GM23338 (cell line): ENCODE measurements at places on chromosomes 13 and 19.

DNA sequence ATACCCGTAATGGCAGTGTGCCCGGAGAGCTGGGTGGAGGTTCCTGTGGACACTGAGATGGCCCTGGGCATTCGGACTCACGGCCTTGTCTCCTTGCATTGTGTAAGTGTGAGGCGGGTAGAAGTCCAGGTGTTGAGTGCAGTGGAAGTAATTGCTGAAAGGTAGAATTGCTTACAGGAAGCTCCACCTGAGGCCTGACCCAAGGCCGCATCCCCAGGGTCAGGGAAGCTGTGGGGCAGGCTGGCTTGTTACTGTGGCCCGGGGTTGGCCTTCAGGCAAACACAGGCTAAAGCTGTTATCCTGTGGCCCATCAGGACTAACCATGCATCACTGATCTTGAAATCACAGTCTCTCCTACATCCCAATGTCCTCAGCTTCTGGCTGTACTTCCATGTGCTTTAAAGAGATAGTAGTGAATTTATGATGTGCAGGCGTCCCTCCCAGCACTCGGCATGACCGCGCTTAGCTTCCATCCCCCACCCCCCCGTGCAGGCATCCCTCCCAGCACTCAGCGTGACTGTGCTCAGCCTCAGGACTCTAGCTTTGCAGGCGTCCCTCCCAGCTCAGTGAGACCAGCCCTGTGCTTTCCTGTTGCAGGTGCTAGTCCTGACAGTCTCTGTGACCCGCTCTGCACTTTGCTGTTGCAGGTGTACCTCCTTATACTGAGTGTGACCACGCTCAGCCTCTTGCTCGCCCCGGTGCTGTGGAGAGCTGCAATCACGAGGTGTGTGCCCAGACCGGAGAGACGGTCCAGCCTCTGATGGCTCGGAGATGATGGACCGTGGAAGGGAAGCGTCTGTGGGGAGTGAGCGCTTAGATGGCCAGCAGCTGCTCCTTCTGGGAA is 35.6 kb upstream of the TFDP1 start:
- H3K27me3 ChIP-seq, result no peaks in the 10 kb centered on the region
- no peaks in the 10 kb centered on the region for H3K36me3 ChIP-seq
- no peak overlapping the region for H3K4me3 ChIP-seq
- no peaks in the 10 kb centered on the region for H3K4me1 ChIP-seq
- peak overlapping the region; percentile 79 for H3K27ac ChIP-seq

GRCh38 chr19:46373491-46374359 is 26.8 kb downstream of the PPP5C start:
- no peaks in the 10 kb centered on the region for H3K27me3 ChIP-seq
- H3K36me3 ChIP-seq, result peaks cover 5% of the 10 kb centered on the region; the same call in 1 of the 2 replicates
- H3K27ac ChIP-seq, result peak overlapping the region; percentile 99
- peak; percentile 80 for DNase-seq
- peaks cover 27% of the 10 kb centered on the region for H3K4me1 ChIP-seq
- H3K4me3 ChIP-seq, result peak overlapping the region; percentile 40

DNA sequence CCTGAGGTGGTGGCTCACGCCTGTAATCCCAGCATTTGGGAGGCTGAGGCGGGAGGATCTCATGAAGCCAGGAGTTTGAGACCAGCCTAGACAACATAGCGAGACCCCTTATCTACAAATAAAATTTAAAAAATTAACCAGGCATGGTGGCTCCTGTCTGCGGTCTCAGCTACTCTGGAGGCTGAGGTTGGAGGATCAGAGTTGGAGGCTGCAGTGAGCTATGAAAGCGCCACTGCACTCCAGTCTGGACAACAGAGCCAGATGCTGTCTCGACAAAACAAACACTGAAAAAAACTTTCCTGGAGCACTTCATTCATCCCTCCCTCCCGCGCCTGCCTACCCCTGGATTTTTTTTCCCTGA is 665 bp upstream of the ATG4D start:
- no peaks in the 10 kb centered on the region for H3K36me3 ChIP-seq
- no peak overlapping the region for H3K27ac ChIP-seq
- DNase-seq, result no peak
- H3K4me1 ChIP-seq, result no peaks in the 10 kb centered on the region; the same call in 1 of the 2 replicates
- H3K4me3 ChIP-seq, result peak overlapping the region; percentile 85
- no peaks in the 10 kb centered on the region for H3K27me3 ChIP-seq

GRCh38 chr19:2291185-2291751 is 9.3 kb upstream of the PEAK3 start:
- H3K27me3 ChIP-seq, result peaks cover 68% of the 10 kb centered on the region
- peak; percentile 84 for DNase-seq
- H3K36me3 ChIP-seq, result no peaks in the 10 kb centered on the region
- no peak overlapping the region for H3K27ac ChIP-seq
- H3K4me3 ChIP-seq, result peak overlapping the region; percentile 59

- no peaks in the 10 kb centered on the region for H3K4me1 ChIP-seq
- no peak overlapping the region for H3K27ac ChIP-seq
- no peak for DNase-seq
- no peak overlapping the region for H3K4me3 ChIP-seq
- no peaks in the 10 kb centered on the region; the same call in 1 of the 2 replicates for H3K36me3 ChIP-seq
- no peaks in the 10 kb centered on the region for H3K27me3 ChIP-seq
Observed at GRCh38 chr13:109971456-109972090, 185.2 kb upstream of the IRS2 start.
